ENCODE measurements at places on chromosomes 12 and 14.

- DNase-seq = no peak
Measured at GRCh38 chr12:108046135-108046534, 83.0 kb upstream of the WSCD2 start.

GRCh38 chr14:31326111-31326510 lies 94.2 kb downstream of the HEATR5A start:
- no peak for DNase-seq

- no peak for DNase-seq
Measured at GRCh38 chr12:95417372-95417771, 56.6 kb upstream of the METAP2 start.

DNA sequence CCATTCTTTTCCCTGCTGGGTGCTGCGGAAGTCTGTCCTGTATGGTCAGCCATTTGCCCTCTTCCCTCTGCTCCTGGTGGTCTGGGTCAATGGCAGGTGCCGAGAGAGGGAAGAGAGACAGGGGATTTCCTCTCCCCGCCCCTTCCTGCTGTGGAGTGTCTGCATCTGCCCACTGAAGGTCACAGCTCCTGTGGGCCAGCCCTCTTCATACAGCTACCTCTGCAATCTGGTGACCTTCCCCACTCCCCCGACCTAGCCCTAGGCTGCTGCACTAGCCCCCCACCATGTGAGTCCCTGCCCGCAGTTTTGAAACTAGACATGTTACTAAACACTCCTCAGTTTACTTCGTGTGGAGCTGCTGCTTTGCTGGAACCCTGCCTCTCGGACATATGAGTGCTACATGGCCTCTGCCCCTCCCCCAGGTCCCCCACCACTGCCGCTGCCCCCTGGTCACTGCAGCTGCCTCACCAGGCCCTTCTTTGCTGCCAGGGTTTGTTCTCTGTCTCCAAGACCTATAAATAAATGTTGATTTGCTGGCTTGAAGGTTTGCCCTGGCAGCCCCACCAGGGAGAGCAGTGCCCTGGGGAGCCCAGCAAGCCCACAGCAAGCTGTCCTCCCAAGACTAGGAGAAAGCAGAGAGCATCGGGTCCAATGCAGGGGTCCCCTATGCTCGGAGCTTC lies 102.9 kb downstream of the DPF3 start:
- DNase-seq = peak; percentile 49

DNA sequence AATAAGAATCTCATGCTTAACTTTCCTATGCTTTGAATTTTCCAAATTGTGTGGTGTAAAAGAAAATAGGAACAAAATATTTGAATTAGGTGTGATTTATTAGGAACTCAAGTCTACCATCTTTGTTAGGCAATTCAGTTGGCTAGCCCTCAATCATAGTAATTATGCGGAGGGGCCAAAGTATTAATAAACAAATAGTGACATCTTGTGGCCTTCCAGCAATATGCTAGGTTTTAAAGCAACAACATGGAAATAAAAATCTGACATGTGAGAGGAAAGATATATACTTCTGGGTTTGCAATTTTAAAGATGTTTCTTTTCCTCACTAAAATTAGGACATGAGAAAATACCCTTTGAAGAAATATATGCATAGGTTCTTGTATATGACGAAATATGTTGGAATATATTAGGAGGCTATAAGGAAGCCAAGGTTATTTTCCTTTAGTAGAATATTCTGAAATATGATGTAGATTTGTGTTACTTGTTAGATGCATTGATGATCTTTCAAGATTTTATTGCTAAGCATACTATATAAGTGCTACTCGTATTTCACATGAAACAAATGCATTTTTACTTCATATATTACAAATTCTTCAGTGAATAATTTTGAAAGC lies 200.4 kb downstream of the PTPRO start:
- DNase-seq = no peak

GRCh38 chr12:65327207-65328076 lies 49.0 kb downstream of the MSRB3 start:
- no peak for DNase-seq

GRCh38 chr14:97185186-97185585 lies 388.0 kb downstream of the VRK1 start:
- DNase-seq = no peak

DNA sequence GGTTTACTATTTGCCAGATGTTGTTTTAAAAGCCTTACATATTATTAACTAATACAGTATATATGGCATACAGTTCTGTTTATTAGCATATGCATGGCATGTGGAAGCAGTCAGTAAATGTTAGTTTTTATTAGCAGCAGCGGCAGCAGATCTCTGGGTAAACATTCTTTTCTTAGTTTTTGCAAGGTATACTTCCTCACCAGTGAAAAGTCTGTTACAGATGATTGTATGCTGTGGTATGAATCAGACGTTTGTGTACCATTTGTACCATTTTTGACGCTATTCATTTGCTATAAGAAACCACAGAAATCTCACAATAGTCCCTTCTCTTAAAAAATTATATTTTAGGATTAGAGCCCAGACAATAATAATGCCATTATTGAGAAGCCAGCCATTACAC lies 17.8 kb downstream of the STK38L start:
- DNase-seq = no peak

GRCh38 chr12:79000501-79000900 lies 135.9 kb downstream of the SYT1 start:
- DNase-seq = no peak

GRCh38 chr12:45773747-45774146 lies 44.2 kb downstream of the ARID2 start:
- no peak for DNase-seq

- no peak for DNase-seq
Measured at GRCh38 chr14:70726651-70727375, 82.5 kb downstream of the MAP3K9 start.

DNA sequence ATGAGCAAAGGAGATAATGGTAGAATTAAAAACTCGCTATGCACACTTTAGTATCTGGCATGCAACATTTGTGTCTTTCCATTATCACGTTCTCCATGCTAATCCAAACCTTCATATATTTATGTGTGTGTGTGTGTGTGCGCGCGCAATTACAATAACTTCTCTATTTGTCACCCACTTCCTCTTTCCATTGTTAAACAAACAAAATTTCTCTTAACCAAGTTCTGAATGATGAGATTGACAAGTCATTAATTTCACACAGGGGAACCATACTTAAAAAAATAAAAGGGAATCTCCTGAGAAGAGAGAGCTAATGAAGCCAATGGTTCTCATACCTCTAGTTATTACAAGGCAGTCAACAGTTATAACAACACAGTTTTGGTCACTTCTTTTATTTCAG lies 575.9 kb upstream of the MDGA2 start:
- DNase-seq = no peak

DNA sequence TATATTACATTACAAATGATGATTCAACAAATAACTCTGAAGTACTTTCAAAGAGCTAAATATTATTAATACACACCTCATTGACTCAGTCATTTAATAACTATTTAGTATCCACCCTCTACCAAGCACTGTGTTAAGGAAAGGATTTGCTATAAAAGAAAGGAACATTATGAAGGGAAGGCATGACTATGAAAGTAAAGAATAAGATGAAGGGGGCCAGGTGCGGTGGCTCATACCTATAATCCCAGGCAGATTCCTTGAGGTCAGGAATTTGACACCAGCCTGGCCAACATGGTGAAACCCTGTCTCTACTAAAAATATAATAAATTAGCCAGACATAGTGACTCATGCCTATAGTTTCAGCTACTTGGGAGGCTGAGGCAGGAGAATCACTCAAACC lies 107.9 kb downstream of the PLCZ1 start:
- no peak for DNase-seq

- DNase-seq = no peak
Measured at GRCh38 chr12:52178443-52178842, 13.4 kb downstream of the KRT80 start.

DNA sequence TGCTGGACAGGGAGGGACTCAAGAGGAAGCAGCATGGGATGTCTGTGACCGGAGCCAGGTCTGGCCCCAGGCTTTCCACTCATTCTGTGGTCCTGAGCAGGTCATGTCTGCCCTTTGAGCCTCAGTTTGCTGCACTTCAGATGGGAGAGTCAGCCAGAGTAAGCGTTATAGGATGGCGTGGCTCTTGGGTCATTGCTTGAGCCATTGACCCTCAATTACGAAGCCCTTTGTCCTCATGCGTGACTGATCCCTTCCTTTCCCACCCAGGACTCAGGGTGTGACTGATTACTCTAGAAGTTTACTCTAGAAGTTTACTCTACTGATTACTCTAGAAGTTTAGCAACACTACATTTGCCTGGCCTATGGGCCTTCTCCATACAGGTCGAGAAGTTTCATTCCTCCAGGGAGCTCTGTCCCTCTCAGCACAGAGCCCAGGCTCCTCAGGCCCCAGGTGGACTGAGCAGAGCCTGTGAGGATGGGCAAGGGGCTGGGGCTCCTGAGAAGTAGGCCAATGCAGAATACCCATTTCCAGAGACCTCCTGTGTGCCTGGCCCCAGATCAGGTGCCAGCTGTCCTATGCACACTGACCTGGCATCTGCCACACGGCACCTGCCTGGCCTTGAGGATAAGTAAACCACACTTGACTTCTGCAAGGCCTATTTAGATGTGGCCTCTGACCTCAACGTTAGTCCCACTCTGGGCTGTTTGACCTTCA lies 7.6 kb upstream of the IFI27 start:
- no peak for DNase-seq

Data from hypothalamus (tissue), 51 donors.